Tongue (tissue), 3 donors: ENCODE measurements at places on chromosomes 5 and 9. TPM values are rescaled to one million over a fixed set of nuclear protein-coding genes. Genes with fewer than 3 reads are reported as not detected.
A peak's percentile ranks its signal among the peaks of the same experiment; 100 is the strongest.

DNA sequence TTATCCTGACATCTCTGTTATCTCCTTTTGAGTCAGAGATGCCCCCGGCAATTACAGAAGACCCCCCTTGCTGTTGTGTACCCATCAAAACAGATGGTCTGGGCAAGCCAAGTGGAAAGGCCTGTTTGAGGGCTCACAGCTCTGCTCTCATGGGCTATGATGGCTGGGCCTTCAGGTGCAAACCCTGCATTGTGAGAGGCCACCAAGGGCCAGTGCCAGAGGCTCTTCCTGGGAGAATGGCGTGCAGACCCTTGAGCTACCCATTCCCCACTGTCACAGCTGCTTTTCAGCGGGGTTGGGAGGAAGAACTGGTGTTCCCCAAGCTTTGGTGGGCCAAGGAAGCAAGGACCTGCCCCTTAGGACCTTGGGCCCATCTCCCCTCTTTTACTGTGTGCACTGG, 174.7 kb upstream of the PPP1R26 start:
- no peak for DNase-seq

DNA sequence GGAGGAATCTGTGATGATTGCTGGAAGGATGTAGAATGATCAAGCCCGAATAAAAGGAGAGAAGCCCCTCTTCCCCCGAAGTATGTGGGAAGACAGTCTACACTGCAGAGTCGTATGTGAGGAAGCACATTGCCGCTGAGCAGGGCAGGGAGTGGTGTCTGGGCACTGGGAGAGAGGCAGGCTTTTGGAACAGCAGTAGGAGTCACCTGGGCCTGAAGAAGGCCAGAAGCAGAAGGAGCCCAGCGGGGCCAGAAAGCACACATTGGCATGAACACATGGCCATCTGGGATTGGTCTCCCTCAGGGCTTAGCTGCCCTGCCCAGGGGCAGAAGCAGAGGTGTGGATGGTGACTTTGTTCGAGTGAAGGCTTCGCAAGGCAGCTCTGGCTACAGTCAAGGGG, 162.8 kb downstream of the ERCC6L2 start:
- DNase-seq, result no peak

- peak; percentile 61 for DNase-seq
These were observed 4.9 kb upstream of the C7 start for GRCh38 chr5:40904205-40904993.

DNA sequence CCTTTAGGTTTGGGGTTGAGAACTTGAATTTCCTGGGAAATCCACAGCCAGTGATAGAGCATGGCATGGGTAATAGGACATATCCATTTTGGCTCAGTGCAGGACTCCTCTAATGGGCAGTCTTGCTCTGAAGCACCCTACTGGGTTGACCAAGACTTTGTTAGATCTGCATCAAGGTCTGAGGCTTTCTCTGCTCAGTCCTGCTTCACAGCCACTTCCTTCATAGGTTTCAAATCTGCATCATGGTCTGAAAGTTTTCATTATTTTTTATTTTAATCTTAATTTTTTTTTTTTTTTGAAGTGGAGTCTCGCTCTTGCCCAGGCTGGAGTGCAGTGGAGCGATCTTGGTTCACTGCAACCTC, 36.5 kb downstream of the KIF2A start:
- DNase-seq, result no peak

DNA sequence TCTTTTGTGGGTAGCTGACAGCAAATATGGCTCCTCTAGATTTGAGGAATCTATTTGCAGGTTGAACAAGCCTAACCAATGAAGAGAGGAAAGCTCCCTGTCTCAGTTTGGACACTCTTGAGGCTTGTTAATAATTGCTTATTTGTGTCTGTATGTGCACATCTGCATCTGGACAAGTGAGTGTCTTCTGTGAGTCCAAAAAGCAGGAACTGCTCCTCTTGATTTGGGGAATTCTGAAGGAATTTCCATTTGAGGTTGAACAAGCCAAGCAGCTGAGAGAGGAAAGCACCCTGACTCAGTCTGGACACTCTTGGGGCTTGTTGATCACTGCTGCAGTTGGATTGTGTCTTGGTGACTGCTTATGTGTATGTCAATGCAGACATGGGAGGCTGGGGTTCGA, 211.6 kb downstream of the DTWD2 start:
- DNase-seq, result no peak

Gene TAL2
- total RNA-seq, result 8.6 TPM

DNA sequence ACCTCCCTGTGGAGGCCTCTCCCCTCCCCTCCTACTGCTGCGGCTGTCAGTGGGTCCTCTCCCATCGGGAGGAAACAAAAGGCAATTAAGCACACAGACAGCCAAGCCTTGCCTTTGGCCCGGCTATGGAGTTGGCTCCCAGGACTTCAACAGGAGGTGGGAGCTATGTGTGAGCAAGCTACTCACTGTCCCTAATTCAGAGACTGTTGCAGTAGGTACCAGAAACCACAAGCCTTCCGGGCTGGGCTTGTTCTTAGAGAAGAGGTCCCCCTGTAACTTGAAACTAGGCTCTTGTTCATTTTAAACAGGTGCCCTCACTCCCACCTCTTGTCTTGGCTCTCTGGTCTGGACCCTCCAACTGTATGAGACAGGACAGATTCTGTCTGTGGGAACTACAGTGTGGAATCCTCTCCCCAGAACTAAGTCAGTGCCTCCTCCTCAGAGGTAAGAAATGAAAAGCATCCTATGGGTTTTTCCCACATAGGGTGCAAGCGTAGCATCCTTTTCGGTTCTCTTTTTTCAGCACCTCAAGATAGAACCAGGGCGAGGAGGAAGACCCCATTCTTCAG, 561.1 kb downstream of the EBF1 start:
- no peak for DNase-seq

Gene FEM1C
- 49.9 TPM for total RNA-seq

Gene NKD2
- total RNA-seq, result 7.3 TPM

GRCh38 chr5:93346301-93346700, 234.7 kb downstream of the NR2F1-AS1 start:
- DNase-seq, result no peak

DNA sequence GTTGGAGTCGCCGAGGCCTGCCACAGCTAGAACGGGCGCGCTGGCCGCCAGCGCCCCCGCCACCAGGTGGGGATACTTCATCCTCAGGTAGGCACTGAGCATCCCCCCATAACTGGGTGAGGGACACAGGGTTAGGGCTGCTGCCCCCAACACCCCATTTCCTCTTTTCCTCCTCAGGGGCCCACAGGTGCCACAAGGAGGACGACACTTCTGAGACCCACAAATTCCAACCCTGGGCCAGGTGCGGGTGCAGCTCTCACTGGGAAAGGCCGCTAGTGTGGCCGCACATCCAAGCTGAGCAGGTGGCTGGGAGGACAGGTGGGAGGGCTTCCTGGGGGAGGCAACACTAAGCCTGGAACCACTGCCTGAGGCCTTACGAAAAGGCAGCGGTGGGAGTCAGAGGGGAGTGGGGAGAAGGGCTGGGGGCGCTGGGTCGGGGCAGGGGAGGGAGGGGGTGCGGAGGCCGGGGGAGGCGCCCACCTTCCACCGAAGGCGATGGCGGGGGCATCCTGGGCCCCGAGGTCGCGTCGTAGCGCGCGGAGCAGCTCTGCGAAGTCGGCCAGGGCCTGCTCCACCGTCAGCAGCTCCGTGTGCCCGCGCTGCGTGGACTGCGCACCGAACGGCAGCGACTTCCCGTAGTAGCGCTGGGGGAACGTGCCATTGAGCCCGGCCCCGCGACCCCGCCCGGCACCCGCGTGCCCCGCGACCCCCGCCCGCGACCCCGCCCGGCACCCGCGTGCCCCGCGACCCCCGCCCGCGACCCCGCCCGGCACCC, 961 bp downstream of the DPP7 start:
- DNase-seq, result no peak

DNA sequence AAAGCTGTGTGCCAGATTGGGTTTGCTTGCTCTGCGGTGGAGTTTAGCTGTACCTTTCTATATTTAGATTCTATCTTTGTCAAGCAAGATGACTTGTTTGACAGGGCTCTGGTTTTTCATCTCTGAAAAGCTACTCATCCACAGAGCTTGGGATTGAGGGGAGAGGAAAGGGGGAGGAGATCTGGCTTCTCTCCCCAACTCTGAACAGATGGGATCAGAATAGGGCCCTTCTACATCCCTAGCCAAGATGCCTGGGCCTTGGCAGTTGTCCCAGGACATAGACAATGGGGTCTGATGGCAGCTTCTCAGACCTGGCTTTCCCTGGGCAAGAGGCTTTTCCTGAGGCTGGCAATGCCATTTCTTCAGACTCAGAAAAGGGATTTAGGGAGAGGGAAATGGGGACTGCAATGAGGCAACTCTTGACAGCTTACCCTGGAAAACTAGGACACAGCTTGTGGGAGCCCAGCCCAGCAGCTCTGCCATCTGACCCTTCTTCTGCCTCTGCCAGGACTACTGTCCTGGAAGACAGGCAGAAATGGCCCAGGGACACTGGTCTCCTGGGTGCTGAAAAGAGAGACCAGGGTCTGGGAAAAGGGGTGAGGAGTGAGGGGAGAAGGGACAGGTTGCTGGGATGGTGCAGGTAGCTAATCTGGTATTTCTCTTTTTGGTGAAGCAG, 50.2 kb upstream of the ASTN2 start:
- DNase-seq, result peak; percentile 91

Gene SLC1A1
- total RNA-seq, result 1.5 TPM

- no peak for DNase-seq
These were observed 15.1 kb downstream of the GRAMD2B start for GRCh38 chr5:126438267-126438666.

Gene SLC45A2
- not detected for total RNA-seq

Gene NMUR2
- not detected for total RNA-seq

Gene TMEM161B
- 30.0 TPM for total RNA-seq

DNA sequence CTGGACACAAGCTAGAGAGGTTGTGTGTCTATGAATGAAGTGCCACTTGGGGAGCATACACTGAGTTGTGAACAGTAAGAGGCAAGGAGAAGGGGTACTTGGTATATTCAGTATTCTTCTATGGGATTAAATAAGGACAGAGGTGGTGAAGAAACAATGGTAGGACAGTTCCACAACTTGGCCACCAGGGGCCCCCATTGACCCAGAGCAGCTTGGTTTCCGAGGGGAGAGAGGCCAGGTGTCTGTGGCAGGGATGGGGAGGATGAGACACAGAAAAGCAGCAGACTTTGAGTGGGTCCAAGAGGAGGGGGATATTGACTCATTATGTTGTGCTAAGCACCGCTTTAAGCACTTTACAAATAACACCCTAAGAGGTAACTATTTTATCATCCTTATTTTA, 220.6 kb downstream of the MELK start:
- DNase-seq, result no peak

Gene TSPAN17
- total RNA-seq, result 20.5 TPM

Gene SH2D3C
- 13.6 TPM for total RNA-seq

DNA sequence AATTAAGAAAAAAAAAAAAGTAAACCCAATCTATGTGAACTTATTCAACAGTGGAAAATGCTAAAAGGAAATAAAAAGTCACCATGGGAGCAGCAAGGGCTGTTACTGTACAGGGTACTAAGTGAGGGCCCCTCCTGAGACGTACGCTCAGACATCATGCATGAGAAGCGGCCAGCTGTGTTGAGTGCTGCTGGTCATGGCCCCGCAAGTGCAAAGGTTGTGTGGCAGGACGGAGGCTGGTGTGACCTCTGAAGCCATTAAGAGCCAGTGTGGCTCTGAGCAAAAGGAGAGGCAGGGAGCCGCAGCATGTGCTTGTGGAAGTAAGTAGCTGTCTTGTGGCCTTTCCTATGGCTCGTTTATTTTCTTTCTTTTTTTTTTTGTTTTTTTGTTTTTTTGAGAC, 3.1 kb upstream of the ZNF79 start:
- DNase-seq, result no peak

DNA sequence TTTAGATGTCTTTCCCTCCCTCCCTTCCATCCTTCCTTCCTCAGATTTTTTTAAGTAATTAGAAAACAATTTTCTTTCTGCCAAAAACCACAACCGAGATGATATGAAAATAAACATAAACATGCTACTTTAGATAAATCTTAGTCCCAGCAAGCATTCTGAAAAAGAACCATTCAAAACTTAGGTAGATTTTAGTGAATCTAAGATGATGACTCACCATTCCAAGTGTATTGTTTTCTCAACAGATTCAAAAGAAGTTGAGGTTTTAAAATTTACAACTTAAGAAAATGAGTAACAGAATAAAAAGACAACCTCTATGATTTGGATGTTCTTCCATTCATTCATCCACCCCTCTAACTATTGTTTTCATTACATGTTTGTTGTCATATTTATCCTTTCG, 465.1 kb downstream of the PDE4D start:
- no peak for DNase-seq

- DNase-seq, result peak; percentile 76
These were observed 2.2 kb upstream of the CDX1 start for GRCh38 chr5:150164211-150164980.

DNA sequence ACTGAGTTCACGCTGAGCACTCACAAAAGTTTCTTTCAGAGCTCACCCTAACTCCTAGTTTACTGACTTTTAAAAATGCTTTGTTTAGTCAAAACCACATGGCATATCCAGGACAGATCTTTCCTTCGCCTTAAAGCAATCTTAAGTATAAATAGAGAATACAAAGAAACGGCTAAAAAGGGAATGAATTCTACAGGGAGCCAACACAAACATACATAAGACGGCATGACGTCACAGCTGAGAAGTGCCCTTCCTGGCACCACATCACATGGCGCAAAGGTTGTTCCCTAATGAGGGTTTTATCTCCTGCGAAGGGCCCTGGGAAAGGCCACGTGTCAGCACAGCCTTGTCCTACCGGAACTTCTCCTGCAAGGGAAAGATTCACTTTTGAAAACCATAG, 141.3 kb downstream of the IRX1 start:
- DNase-seq, result no peak

DNA sequence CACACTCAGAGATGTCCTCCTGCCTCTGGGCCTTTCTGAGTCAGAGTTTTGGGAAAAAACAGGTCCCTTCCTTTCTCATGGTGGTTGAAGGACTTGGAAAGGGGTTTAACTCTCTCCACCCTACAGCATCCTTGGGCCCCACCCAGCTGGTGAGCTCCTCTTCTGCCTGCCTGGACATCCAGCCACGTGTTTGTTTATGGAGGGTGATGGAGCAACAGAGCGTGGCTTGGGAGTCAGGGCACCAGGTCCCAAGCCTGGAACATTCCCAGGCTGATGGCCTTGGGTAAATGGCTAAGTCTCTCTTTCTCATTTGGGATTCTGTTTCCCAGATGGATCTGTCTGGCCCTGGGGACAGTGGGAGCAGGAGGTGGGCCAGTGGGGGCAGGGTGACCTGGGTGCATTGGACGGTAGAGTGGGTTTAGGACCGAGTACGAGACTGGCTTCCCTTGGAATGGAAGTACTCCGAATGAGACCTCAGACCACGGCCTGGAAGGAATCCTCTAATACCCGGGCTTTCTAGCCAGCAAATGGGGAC, 141.1 kb upstream of the IRX2 start:
- DNase-seq, result no peak

DNA sequence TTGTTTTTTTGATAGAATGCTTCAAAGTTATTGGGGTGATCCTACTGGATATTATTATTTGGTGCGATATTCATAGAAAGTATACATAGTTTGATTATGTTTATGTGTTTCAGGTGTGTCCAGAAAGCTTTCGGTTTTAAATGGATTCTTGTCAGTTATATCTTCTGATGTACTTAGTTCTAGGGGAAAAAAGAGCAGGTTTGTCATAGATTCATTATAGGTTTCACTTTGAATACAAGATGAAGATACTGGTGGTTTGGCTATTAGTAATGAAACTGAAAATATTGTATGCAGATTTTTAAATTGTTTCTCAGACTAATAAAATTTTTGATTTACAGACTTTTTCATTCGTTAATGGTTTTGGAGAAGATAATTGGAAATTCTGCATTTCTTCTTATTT, 98.9 kb downstream of the MAN2A1 start:
- DNase-seq, result no peak

Gene LOX
- total RNA-seq, result 46.0 TPM

Gene ANKRD34B
- total RNA-seq, result not detected

Gene SLC6A3
- total RNA-seq, result 0.10 TPM
